ENCODE measurements at places on chromosomes 16 and 17.
A peak's percentile ranks its signal among the peaks of the same experiment; 100 is the strongest.

DNA sequence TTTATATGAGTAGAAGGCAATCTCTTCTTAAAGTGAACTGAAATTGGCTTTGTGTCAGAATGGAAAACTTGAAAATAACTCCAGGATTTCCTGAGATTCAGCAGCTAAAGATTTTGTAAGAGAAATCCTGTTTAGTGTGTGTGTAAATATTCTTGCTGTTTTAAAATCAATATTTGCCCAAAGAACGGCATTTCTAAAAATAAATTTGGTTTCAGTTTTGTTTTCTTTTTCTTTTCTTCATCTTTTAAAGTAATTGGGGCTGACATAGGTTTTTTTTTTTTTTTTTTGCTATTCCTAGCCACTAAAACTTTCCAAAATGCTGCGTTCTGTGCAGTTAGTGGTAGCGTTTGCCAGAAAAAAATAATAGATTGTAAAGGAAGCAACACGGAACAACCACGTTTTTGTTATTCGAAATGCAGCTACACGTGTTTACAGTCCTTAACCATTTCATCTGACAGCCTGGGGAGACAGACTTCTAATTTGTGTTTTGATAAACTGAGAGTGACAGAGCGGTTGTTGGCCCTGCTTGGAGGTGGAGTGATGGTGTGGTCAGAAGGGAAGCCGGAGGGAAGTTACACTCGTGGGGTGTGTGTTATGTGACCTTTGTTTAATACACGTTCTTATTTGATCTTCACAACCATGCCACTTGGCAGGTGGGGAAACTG, 21.6 kb upstream of the SMPD3 start:
- no peak for DNase-seq
- H3K36me3 ChIP-seq = no peaks in the 10 kb centered on the region
- peak overlapping the region; percentile 43 for H3K27ac ChIP-seq
- peaks cover 62% of the 10 kb centered on the region for H3K4me1 ChIP-seq
- H3K27me3 ChIP-seq = no peaks in the 10 kb centered on the region

DNA sequence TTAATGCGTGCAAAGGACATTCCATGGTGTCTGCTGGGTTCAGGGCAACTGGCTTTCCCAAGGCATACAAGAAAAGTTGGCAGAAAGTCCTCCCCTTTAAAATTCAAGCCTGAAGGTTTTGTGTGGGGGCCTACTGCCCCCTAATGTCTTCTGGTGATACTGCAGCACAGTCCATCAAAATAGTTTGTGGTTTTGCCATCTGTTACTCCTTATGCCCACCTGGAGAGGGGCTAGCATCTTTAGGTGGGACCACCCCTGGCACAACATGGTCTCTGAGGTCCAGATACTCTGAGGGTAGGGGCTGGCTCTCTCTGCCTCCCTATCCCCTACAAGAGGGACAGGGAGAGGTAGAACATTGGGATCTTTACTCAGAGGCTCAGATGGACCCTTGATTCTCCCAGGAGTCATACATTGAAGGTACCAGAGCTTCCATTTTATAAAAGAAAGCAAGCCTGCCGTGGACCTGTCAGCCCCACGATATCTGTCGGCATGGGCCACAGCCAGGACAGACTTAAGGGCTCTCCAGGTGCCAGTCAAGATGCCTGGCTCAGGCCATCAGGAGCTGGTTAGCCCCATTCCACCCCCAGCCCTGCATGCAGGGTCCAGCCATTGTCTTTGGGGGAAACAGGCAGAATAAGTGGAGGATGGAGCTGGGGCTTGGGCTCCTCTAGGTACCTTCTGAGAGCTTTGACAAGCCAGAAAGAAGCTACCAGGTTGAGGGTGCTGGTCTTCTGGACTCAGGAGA, 6.3 kb downstream of the ESRP2 start:
- no peaks in the 10 kb centered on the region for H3K27me3 ChIP-seq
- peaks cover 32% of the 10 kb centered on the region for H3K4me1 ChIP-seq
- no peak overlapping the region for H3K4me3 ChIP-seq

DNA sequence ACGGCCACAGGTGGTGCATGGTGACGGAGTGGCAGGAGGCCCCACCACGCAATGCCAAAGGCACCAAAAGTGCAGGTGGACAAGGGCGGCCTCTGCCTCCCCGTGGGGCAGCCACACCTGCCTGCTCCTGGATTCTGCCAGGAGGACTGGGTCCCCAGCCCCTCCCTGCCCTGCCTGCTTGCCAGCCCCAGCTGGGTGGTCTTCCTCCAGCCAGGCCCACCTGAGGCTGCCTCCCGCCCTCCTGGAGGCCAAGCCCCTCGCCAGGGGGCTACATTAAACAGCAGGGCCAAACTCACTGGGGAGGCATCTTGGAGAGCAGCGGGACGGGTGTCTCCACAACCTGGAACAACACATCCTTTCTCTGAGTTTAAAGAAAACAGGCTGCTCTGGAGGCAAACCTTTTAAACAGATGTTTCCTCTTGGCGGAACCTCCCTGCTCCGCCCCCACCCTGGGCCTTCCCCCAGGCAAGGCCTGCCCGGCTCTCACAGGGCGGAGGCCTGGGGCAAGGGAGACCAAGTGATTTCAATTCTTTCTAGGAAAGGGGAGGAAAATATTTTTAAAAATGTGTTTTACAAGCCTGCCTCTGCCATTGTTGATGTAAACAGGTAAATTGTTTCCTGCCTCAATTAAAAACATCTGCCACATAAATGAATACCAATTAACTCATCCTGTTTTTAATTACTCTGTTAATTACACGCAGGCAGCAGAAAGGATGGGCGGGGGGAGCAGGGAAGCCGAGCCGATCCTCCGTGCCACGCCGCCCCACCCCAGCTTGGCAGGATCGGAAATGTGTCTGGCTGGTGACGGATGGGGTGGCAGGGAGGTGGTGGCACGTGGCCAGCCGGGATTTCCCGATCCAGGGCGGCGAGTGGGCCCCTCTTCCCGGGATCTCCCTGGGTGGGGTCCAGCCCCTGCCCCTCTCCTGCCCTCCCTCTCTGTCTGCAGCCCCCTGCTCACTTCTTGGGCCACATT, 54.4 kb upstream of the PABPN1L start:
- H3K4me3 ChIP-seq = peak overlapping the region; percentile 73
- H3K4me1 ChIP-seq = peaks cover 44% of the 10 kb centered on the region
- H3K36me3 ChIP-seq = peaks cover 19% of the 10 kb centered on the region
- no peak for DNase-seq

GRCh38 chr17:33046361-33047255, 55.0 kb downstream of the SPACA3 start:
- no peaks in the 10 kb centered on the region for H3K36me3 ChIP-seq
- H3K27me3 ChIP-seq = no peaks in the 10 kb centered on the region
- H3K27ac ChIP-seq = no peak overlapping the region
- H3K4me1 ChIP-seq = no peaks in the 10 kb centered on the region
- DNase-seq = no peak

DNA sequence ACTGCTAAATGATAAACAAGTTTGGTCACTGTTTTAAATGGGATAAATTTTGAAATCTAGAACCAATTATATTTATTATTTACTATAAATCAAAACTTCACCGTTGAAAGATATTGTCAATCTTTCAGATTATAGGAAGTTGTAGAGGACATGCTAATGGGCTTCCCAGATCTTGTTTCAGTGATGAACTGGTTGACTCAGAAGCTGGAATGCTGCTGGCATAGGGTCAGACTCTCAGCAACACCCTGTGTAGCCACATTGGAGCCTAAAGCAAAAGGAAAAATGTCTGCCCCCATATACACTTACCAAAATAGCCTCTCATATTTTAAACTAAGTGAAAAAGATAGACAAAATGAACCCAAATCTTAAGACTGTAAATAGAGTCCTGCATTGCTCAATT, 916.9 kb upstream of the SOX9 start:
- no peak overlapping the region for H3K4me3 ChIP-seq
- no peak overlapping the region for H3K27ac ChIP-seq
- DNase-seq = no peak
- H3K4me1 ChIP-seq = no peaks in the 10 kb centered on the region
- H3K27me3 ChIP-seq = no peaks in the 10 kb centered on the region

Measured in stimulated activated naive B cell treated with anti-CD40 and anti-IgM and Interleukin-4, amounts not matched to agents 10 μg/mL and 1 μg/mL and 100 μg/mL, for 72 hours (primary cell).